ENCODE measurements at places on chromosomes 7 and 10.

- no peak for DNase-seq
These were observed 66.6 kb downstream of the CUBN start for GRCh38 chr10:17062955-17063484.

GRCh38 chr7:30605832-30606231 lies 11.2 kb downstream of the GARS1 start:
- no peak for DNase-seq

DNA sequence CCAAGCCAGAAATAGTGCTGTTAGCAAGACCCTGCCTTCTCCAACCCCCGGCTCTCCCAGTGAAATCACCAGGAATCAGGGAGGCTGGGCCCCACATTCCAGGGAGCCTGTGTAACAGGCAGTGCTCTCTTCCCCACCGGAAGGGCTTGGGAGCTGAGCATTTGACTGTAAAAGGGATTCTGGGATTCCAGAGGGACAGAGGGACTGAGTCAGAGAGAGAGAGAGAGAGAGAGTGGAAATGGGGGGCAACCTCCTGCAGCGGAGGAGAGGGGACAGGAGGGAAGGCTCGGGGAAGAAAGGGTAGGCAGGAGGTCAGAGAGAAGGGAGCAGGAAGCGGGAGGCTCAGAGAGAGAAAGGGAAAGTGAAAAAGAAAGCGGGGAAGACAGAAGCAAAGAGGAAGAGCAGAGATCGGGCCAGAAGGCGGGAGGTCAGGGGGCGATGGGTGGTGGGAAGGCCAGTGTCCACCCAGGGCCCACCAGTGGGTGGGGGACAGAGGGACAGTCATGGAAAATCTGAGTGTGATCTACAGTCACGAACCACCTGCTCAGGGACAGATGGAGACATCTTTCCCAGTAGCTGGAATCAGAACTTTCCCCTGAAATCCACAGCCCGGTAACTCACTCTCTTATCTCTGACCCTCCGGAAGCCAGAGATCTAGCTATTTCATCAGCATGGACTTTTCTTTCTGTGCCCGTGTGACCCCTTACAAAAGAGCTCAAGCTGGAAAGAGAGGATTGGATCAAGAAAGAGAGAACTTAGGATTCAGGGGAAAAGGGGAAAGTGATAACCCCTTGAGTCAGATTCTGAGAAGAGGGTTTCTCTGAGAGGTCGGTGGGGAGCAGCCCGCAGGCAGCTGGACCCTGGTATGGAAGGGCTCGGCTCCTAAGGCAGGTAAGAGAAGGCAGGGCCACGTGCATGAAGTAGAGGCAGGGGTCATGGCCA lies 4.6 kb upstream of the SERPINE1 start:
- DNase-seq, result no peak

DNA sequence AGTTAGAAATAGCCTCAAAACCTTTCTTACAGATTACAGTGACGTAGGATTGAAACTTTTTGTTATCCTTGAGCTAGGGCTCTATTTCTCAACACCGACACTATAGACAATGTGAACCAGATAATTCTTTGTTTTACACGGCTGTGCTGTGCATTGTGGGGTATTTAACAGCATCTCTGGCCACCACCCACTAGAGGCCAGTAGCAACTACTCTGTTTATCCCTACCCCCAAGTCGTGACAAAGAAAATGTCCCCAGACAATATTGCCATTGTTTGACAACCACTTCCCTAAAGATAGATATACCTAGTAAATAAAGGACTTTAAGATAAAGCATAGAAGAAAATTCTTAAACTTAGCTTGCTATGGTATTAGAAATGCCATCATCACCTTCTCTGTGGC lies 359.6 kb downstream of the ARL4A start:
- DNase-seq, result no peak

GRCh38 chr7:77479536-77480088 lies 57.5 kb upstream of the PTPN12 start:
- DNase-seq, result no peak

DNA sequence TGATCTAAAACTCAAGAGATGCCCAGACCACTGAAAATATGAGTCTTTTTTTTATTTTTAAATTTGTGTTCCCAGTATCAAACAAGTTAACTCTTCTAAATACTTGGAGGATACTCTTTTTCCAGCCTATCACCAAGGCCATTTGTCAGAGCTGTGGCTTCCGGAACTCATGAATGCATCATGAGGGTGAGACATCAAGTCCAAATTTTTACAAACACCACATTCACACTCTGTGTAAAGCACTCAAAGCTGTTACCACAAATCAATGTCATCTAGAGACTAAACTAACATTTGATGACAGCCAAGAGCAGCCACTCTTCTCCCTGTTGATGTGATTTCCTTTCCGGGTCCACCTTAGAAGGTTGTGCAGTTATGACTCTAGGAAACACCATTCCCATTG lies 43.8 kb upstream of the ARID5B start:
- DNase-seq, result no peak

- no peak for DNase-seq
These were observed 1.8 kb downstream of the HOXA10 start for GRCh38 chr7:27172315-27172774.

- no peak for DNase-seq
These were observed 385 bp downstream of the IGF2BP3 start for GRCh38 chr7:23469961-23470250.

- DNase-seq, result no peak
These were observed 115.6 kb downstream of the FANK1 start for GRCh38 chr10:126011995-126012394.

DNA sequence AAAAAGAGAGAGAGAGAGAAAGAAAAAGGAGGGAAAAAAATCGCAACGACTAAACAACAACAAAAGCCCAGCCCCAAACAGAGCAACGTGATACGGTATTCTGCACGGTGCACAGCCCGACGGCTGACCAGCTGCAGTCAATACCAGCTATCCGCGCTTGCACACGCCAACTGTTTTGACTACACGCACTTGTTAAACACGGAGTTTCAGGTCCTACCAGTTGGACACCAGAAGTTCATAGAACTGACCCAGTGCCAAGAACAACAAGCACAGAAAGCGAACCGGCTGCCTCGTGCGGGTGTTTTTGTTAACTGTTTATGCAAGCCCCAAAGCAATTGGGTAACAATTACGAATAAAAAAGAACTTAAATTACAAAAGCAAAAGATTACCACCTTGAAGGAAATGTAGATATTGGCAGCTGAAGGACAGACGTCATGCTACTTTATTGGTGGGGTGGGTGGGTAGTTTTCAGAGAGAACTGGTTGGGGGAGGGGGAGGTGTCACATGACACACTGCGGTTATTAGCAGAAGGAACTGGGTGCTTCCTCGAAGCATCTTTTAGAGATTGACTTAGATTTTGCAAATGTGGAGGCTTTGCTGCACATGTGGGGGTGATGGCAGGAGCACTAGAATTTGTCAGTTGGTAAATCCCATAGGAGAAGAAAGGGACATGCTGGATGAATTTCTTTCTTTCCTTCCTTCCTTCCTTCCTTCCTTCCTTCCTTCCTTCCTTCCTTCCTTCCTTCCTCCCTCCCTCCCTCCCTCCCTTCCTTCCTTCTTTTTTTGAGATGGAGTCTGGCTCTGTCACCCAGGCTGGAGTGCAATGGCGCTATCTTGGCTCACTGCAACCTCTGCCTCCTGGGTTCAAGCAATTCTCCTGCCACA lies 110.6 kb upstream of the EFCAB10 start:
- peak; percentile 55 for DNase-seq

- DNase-seq, result no peak
These were observed 221.6 kb upstream of the IMMP2L start for GRCh38 chr7:111783854-111784253.

- no peak for DNase-seq
These were observed 57.0 kb downstream of the PHTF2 start for GRCh38 chr7:77855371-77856083.

GRCh38 chr7:20440472-20441105 lies 109.9 kb downstream of the ITGB8 start:
- DNase-seq, result no peak

- no peak for DNase-seq
These were observed 259.7 kb downstream of the DNAJB6 start for GRCh38 chr7:157596471-157596870.

DNA sequence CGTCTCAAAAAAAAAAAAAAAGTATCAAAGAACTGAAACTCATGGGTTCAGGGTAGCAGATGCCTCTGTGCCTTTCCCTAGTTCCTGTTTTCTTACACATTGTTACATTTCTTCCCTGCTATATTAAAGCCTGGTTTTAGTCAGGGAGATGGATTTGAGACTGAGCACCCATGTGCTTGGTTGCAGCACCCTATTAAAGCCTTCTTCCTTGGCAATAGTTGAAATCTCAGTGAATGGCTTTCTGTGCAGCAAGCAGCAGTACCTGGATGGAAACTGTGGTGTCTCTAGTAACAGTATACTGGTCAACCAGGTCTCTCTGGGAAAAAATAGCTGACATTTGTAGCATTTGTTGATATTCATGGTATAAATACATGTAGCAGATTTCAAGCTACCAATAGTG lies 331.1 kb downstream of the ANKRD30A start:
- DNase-seq, result no peak

GRCh38 chr10:80460399-80461207 lies 6.5 kb downstream of the TSPAN14 start:
- no peak for DNase-seq

- no peak for DNase-seq
These were observed 2.2 kb upstream of the GRIFIN start for GRCh38 chr7:2478399-2478785.

DNA sequence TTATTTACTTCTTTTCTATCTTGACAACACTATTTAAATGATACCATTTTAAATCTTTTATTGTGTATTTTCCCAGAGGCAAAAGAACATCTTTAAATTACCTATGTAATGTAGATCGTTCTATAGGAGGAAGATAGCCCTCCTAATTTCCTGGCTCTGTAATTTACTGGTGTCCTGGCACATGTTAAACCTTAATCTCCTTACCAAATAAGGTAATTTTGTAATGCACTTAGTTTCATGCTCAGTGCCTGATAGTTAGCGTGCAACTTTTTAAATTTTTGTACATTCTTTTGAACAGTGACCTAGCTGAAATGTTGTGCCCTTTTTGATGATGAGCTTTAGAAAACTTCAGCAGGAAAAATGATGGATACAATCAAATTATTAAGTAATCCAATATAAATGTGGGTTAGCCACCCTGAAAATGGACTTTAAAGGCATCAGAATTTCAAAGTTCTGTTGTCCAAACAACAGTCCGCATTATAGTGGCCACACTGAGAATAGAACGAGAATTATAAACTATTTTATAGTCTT lies 81.4 kb downstream of the ABCB5 start:
- DNase-seq, result no peak

DNA sequence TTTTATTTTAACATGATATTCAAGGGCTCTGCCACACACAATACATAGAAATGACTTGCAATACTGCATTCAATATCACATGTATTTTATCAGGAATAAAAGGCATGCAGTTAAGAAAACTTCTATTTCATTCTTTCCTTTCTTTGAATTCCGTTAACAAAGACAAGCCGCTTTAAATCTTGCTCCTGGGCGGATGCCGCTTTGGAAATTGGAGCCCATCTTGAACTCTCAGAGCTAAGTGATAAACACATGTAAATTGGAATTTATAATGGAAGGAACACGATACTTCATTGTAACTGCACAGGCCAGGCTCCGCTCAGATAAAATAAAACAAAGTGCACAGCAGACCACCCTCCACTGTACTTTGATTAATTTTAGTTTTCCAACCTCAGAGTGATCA lies 774.5 kb upstream of the COBL start:
- DNase-seq, result no peak

DNA sequence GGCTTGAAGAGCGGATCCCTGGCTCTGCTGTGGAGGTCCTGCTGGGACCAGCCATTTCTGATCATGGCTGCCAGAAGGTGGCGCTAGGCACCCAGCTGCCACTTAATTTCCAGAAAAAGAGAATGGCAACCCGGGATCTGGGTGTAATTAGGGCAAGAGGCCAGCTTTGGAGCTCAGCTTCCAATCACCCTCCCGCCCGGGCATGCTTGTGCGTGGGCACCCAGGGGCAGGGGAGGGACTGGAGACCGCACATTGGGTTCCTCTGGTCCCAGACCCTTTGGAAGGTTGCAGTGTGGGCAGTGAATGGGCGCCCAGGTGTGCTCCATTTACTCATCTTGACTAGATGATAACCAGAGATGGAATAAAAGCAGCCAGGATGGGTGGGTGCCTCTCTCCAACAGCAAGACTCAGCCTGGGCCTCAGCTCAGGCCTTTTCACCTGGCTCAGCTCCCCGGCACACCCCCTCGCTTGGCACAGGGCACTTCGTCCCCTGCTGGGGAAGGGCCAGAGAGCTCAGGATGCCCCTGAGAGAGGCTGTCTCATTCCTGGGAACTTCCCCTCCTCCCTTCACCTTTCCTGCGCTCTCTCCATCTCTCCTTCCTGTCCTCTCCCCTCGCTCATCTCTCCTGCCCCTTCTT lies 14.7 kb downstream of the FAM241B start:
- DNase-seq, result no peak

- no peak for DNase-seq
These were observed 8.2 kb downstream of the PRXL2A start for GRCh38 chr10:80416479-80417098.

DNA sequence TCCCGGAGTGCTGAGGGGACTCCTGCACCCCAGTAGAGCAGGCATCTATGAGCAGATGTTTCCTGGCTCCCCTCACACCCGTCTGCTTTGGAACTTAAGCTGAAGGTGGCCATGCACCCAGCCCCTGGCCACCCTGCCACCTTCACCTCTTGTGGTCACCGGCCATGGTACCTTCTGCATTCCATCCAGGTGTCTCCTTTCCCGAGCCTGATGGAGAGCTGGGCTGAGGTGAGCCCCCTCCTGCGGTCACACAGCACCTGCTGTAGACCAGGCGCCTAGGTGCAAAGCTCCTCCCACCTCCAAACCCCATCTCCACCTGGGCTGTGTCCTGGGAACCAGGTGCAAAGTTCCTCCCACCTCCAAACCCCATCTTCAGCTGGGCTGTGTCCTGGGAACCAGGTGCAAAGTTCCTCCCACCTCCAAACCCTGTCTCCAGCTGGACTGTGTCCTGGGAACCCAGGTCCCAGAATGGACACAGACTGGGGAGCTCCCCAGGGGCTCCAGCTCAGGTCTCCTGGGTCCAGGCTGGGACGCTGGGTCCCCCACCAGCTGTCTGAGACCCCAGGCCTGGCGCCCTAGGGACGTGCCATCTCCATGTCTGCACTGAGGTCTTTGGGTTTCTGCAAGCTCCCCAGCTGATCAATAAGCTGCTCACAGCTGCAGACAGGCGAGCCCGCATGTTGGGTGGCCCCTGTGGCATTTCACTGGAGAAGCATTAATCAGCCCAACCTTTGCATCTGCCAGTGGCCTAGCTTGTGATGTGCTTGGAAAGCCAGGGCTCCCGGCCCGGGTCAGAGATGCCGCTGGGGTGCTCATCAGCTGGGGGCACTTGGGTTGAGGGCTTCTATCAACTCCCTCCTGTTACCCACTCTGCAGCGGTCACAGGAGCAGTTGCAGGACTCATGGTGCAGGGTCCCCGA lies 61.2 kb upstream of the INPP5A start:
- no peak for DNase-seq

- DNase-seq, result no peak
These were observed 236.4 kb downstream of the WDR37 start for GRCh38 chr10:1292611-1293031.

Measured in stimulated activated CD4-positive, alpha-beta T cell treated with anti-CD3 and anti-CD28 coated beads, Interleukin-2, amount 100 ng/mL, for 4 hours (primary cell).